ENCODE measurements at places on chromosomes 7 and 10.

GRCh38 chr10:34941471-34942357 is 126.6 kb upstream of the PARD3 start:
- DNase-seq = no peak

- no peak for DNase-seq
Observed at GRCh38 chr7:151891182-151891581, 14.3 kb upstream of the PRKAG2 start.

DNA sequence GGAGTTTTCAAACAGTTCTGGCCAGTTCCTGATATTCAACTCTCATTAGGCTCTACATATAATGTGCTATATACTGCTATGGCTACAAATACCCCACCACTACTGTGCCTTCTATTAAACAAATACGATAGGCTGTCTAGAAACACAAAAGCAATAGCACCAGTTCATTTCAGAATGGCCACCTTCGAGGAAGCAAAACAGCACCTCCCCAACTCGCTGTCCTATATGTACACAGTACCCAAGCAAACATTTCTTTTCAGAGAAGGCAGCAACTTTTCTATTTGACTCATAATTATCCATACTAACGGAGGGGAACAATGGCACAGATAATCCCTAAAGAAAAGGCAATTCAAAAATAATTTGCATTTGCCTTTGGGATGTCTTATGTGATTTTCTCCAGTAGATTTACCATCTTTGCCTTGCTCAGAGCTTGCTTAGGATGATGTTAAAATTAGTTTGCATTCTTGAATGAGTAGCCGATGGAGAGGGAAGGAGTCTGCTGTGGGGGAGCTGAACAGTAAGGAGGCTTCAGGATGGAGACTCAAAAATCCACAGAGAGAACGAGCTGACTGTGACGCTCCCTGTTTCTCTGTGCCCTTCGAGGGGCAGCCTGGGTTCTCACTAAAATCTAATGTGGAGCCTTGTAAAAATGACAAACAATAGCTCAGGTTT is 218.7 kb downstream of the FANK1 start:
- no peak for DNase-seq

DNA sequence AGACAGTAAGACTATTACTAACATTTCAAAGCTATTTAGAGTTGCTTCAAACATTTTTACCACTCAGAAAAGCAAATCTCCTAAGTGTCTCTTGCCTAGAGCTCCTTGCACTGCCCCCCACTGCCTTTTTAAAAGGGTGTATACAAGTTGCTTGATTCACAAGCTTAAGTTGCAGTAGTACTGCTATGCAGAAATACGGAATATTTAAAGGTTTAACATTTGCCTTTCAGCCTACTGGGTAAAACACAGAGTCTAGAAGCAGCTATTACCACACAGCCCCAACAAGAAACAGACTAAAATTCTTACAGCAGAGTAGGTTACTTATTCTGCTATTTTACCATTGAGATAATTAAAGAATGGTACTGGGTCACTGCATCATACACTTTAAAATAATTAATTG is 128.5 kb downstream of the CNOT4 start:
- no peak for DNase-seq

GRCh38 chr7:66453340-66453739 is 175.3 kb upstream of the KCTD7 start:
- DNase-seq = no peak

DNA sequence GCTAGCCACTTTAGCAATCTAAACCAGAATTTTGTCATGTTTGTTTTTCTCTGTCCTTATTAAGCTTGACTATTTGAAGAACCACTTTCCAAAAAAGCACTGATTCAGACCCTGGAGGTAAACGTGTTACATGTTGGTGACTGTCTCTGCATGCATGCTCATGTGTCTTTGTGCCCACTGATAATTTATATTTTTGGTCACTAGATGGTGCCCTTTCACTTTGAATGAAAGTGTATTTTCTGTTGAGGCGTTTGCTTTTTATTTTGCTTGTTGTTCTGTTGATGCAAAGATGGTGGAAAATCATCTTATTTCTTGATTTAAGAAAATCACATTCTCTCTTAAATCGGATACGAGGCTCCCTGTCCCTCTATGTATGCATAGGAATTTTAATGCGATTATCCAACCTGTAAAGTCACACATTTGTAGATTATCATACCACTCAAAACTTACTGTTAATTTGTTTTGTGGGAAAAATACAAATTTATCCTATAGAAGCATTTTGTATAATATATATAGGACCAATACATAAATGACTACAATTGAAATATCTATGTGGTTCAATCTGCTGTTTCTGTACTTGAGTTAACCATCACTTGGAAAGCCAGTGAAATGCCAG is 269.3 kb downstream of the BICC1 start:
- no peak for DNase-seq

- DNase-seq = no peak
Observed at GRCh38 chr10:31819391-31819820, 109.2 kb downstream of the ARHGAP12 start.

DNA sequence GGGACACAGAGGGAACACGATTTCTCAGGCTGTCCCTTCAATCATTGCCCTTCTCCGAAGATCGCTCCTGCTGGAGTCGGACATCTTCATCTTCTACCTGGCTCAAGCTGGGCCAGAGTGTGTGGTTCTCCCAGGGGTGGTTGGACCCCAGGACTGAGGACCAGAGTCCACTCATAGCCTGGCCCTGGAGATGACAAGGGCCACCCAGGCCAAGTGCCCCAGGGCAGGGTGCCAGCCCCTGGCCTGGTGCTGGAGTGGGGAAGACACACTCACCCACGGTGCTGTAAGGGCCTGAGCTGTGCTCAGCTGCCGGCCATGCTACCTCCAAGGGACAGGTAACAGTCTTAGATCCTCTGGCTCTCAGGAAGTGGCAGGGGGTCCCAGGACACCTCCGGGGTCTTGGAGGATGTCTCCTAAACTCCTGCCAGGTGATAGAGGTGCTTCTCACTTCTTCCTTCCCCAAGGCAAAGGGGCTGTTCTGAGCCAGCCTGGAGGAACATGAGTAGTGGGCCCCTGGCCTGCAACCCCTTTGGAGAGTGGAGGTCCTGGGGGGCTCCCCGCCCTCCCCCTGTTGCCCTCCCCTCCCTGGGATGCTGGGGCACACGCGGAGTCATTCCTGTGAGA is 23.3 kb downstream of the TBATA start:
- DNase-seq = no peak

DNA sequence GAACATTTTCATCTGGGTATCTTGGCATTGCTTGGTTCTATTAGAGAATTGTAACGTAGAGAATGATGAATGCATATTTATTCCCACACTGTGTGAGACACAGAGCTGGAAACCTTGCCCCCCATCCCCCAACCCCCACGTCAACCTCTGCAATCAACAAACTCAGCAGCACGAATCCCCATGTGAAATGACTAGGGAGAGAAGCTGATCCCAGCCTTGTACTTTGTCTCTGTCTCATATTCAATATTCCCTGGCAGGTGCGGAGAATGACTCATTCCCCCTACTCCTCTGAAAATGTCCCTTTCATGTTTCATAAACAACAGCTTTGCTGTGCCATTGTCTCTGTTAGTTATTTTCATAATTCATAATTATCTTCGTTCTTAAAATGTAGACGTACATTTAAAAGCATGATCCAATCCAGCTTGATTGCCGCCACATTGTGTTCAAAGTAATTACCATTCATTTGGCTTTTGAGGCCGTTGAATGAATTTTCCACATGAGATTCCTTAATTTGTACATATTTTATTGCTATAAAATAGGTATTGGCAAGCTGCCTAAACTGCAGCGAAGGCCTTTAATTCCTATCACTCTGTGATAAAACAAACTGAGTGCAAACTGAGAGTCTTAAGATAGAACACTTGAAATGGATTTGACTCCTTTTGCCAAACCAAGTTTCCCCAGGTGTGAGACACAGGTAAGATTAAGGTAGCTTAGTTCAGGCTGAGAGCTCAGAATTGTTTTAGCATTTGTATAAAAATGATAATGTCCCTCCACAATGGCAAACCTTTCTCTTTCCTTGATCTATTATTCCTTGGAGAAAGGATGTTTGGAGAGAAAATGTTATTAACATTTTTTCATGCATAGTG is 920.2 kb downstream of the TYW1 start:
- no peak for DNase-seq

DNA sequence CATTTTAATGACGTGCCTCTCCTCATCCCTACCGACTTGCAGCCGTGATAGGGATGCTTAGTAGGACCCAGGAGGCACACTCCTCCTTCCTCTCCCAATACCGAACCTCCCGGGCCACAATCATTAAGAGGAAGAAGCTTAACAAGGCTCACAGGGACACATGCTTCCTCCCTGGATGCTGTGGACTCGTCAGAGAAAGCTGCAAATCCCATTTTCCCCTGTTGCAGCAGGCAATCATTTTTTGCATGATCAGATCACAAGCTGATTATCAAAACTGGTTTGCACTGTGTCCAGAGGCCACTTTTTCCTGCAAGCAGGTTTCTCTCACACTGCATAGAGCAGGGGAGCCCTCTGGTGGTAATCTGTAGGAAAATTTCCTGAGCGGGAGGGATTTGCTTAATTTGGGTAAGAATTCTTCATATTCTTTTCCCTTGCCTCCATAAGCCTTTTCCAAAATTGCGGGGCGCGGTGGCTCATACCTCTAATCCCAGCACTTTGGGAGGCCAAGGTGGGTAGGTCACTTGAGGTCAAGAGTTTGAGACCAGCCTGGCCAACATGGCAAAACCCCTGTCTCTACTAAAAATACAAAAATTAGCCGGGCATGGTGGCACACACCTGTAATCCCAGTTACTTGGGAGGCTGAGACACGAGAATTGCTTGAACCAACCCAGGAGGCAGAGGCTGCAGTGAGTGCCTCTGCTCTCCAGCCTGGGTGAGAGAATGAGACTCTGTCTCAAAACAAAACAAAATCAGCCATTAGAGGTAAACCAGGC is 16.1 kb upstream of the LAMB4 start:
- no peak for DNase-seq

DNA sequence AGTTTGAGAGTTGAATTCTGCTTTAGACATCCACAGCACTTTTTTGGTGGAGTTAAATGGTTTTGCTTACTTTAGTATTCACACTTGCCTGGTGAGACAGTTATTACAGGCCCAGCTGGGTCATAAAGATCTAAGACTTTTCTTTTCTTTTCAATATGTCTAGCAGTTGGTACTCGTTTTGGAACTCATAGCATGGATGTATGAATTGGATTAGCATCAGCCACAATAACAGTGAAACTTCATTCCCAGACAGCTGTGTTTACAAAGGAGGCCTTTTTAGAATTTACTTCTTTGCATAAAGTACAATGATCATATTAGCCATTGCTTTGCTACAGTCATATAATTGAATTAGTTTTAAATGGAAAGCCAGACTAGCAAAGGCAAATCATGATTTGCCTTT is 168.4 kb upstream of the DKK1 start:
- no peak for DNase-seq

DNA sequence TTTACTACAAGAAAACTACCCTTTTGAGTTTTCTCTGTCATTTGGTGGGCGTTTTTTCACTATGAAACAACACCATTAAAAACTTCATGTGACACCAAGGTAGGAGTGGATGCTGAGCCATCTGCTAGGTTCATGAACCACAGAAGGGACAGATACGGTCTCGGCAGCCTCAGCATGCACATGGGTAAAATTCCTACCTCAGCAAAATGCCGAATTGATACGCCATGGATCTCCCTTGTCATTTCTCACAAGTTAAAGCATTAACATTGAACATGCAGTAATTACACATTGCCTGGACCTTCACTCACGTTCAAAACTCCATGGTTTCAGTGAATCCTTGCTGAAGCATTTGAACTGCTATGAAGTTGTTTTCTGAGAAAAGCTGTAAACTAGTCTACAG is 121.5 kb upstream of the EGR2 start:
- no peak for DNase-seq

DNA sequence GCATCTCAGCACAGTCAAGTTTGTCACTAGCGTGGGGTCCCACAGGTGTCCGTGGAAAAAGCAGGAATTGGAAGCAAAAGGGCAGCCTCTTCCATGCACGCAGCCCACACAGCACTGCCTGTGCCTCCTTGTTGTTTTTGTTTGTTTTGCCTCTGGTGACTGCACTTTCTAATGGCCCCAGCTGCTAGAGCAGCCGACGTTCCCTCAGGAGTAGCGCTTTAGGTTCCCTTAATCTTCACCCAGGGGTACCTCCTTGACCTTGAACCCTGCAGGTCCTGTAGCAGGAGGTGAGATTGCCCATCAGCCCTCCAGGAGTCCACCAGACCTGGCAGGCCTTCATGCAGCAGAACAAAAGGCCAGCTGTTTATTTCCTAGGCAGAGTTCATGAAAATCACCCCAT is 210.1 kb downstream of the CACNB2 start:
- DNase-seq = no peak

DNA sequence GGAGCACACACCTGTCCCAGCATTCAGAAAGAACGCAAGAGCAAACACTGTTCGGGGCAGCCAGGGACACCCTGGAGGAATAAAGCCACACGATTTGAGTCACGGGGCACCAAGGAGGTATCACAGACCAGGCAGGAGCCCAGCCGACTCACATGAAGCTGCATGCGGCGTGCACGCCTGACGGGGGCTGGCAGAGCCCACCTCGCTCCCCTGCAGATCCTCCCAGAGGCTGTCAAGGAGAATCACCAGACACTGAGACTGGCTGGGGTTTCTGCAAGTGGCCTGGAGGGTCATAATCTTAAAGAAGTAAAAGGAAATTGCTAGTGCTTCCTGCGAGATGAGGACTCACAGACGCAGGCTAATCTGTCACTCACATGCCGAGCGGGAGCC is 61.6 kb downstream of the TCERG1L start:
- DNase-seq = no peak

DNA sequence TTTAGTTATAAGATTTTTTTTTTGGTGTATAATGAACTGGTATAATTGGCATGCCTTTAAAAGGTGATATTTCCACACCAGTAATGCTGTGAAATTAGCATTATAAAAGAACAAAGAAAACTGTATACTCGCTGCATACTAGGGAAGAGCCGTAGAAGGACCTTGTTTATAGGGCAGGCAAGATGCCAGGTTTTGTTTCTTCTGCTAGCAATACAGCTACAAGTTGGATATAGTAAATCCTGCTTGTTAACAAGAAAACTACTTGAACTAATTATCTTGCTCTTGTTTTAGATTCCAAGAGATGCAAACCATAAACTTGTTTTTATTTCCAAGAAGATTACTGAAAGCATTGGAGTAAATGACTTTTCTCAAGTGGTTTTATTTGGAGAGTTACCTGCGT is 1.9 kb downstream of the DNAH11 start:
- DNase-seq = no peak

DNA sequence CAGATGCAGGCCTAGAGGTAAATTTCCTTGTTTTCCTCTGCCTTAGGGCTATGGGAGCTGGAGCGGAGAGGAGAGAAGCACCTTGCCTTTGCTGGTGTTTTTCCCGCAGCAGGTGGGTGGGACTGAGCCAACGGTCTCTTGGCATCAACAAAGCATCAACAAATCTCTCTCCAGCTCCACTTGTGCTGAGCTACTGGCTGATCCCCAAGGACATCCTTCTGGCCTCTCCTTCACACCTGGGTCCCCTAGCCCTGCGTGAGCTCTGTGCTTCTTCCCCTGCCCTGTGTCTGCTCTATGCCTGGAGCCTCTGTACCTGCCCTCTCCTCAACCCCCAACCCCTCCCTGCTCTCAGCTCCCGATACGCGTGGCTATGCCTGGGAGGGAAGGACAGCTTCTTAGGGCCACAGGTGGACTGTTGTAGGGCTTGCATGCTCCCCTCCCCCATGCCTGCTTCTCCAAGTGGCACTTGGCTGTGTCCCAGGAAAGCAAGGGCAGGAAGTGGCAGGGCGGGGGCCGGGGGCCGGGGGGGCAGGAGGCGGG is 3.2 kb upstream of the CLDN4 start:
- no peak for DNase-seq

- DNase-seq = peak; percentile 61
Observed at GRCh38 chr10:71708301-71708703, 11.3 kb downstream of the C10orf105 start.

All from activated CD4-positive, alpha-beta T cell treated with anti-CD3 and anti-CD28 coated beads, Interleukin-2, amount 50 U/mL, for 24 hours (primary cell).